ENCODE measurements at places on chromosomes 11 and 22.
A peak's percentile ranks its signal among the peaks of the same experiment; 100 is the strongest.

DNA sequence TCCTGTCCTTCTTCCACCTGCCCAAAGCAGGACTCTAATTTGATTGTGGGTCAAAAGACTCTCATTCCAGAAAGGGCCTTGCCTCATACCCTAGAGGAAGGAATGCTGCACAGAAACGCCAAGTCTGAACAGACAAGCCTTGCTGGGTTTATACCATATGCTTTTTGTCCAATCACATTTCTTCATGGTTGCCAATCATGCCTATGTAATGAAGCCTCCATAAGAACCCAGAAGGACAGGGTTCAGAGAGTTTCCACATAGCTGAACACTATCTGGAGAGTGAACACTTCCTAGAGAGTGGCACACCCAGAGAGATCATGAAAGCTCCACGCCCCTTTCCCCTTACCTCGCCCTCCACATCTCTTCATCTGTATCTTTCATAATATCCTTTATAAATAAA lies 4.8 kb upstream of the SAA2 start:
- DNase-seq = no peak

DNA sequence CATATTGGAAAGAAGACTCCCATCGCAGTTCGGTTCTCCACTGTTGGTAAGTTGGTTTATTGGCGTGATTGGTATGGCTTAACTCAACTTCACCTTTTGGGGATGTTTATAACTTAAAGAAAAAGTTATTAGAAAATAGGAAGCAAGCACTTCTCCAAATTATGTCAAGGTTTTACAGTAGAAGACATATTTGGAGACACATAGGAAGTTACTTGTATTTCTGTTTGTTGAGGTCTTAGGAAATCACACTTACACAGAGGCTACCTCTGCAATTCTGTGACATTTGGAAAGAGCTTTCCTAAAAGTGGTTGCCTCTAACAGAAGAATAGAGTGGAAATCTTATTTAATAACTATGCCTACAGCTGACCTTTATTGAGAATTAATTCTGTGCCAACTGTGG lies 12.3 kb downstream of the CAT start:
- DNase-seq = no peak

DNA sequence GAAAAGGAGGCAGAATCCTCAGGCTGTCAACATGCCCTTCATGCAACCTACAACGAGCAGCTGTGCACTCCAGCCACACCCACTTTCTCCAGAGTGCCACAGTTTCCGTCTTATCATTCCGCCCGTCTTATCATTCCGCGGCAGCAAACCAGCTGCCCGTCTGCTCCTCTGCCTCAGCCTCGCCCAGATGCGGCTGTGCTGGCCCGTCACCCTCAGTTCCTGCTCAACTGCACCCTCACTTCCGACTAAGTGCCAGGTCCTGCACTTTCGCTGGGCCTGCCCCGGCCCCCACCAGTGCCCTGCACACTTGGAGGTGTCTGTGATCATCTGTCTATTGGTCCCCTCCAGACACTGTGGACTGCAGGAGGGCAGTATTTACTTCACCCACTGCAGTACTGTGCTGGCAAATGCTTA lies 43.7 kb downstream of the MICAL3 start:
- peak; percentile 31 for DNase-seq

GRCh38 chr11:115364896-115365295 lies 139.3 kb downstream of the CADM1 start:
- no peak for DNase-seq

DNA sequence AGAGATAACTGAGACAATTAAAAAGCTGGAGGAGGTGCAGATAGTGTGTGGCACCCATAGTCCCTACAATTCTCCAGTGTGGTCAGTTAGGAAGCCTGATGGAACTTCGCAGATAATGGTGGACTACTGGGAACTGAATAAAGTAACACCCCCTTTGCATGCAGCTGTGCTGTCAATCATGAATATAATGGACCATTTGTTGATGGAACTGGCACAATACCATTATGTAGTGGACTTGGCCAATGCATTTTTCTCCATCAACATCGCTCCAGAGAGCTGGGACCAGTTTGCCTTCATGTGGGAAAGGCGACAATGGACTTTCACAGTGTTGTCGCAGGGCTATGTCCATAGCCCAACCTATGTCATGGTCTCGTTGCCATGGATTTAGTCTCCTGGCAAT lies 324.2 kb downstream of the TMEM135 start:
- DNase-seq = no peak

- peak; percentile 22 for DNase-seq
These were observed 57.5 kb downstream of the BTG4 start for GRCh38 chr11:111454561-111455192.

GRCh38 chr11:57815476-57815875 lies 53.9 kb downstream of the CTNND1 start:
- DNase-seq = no peak

- no peak for DNase-seq
These were observed 21.6 kb upstream of the FCHSD2 start for GRCh38 chr11:73163638-73164174.

GRCh38 chr11:26993965-26994457 lies at the start of gene FIBIN:
Gene FIBIN, plus strand, starts transcription at chr11:26994112. Its CDS starts 415 bp downstream, at chr11:26994527.
- DNase-seq = no peak

- DNase-seq = no peak
These were observed 2.9 kb upstream of the OR5T1 start for GRCh38 chr11:56271092-56271491.

DNA sequence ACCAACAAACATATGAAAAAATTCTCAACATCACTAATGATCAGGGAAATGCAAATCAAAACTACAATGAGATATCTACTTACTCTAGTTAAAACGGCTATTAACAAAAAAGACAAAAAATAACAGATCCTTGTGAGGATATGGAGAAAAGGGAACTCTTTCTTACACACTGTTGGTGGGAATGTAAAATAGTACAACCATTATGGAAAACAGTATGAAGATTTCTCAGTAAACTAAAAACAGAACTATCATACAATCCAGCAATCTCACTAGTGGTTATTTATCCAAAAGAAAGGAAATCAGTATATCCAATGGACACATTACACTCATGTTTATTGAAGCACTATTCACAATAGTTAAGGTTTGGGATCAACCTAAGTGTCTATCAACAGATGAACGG lies 3.9 kb downstream of the HBE1 start:
- DNase-seq = no peak

- DNase-seq = no peak
These were observed 2.9 kb downstream of the SLC16A8 start for GRCh38 chr22:38080850-38081635.

GRCh38 chr11:73087730-73088129 lies 54.4 kb downstream of the FCHSD2 start:
- no peak for DNase-seq

DNA sequence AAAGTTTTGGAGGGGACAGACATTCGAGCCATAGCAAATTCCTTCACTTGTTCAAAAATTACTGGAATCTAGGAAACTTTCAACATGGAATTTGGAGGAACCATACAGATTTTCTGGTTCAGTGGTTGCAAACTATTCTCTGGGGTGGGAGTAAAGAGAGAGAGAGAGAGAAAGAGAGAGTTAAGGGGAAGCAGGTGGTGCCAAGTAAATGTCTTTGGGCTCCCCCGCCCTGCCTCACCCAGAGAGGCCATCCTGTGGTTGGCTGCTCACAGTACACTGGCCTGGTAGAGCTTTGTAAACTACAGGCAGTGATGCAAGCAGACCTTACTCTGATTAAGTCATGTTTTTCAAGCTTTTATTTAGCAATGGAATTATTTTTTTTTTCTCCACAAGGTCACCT lies 82.6 kb downstream of the ADAMTS15 start:
- DNase-seq = no peak

DNA sequence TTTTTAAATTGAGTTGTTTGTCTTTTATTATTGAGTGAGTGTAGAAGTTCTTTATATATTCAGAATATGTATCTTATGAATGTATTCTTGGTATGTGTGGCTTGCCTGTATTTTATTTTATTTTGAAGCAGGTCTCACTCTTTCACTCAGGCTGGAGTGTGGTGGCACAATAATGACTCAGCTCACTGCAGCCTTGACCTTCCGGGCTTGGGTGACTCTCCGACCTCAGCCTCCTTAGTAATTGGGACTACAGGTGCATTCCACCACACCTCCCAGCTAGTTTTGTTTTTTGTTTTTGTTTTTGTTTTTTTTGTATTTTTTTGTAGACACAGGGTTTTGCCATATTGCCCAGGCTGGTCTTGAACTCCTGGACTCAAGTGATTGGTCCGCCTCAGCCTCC lies 24.5 kb upstream of the MPPED2 start:
- DNase-seq = no peak

- no peak for DNase-seq
These were observed 35.9 kb upstream of the POU2AF1 start for GRCh38 chr11:111414936-111415335.

- DNase-seq = no peak
These were observed 68.6 kb downstream of the PKNOX2 start for GRCh38 chr11:125233116-125233515.

- DNase-seq = no peak
These were observed 44.2 kb downstream of the FBXO7 start for GRCh38 chr22:32518848-32519247.

DNA sequence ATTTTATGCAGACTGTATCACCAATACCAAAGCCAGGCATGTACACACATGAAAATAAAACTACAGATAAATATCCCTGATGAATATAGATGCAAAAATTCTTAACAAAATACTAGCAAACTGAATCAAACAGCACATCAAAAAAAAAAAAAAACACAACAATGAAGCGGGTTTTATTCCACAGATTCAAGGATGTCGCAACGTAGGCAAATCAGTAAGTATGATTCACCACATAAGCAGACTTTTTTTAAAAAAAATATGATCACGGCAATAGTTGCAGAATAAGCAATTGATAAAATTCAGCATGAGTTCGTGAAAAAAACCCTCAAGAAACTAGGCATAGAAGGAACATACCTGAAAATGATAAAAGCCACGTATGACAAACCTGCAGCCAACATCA lies 21.3 kb downstream of the OR51F1 start:
- no peak for DNase-seq

DNA sequence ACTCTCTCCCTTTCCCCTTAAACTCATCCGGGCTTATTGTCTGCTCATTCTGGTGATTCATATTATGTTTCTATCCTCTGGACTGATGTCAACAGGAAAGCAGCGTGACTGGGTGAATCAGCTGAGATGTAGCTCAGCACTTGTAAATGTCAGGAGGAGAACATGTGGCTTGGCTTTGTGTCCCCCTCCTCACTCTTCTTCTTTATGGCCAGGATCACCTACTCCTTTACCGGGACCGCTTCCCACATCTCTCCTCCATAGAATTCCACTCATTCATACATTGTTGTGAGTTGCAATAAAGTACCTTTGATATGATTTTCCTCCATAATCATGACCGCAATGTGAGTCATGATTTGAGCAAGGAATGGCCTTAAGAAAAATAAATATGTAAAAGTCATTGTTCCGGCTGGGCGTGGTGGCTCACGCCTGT lies 15.8 kb upstream of the SYN3 start:
- no peak for DNase-seq

GRCh38 chr11:86773513-86774252 lies 26.7 kb upstream of the PRSS23 start:
- no peak for DNase-seq

DNA sequence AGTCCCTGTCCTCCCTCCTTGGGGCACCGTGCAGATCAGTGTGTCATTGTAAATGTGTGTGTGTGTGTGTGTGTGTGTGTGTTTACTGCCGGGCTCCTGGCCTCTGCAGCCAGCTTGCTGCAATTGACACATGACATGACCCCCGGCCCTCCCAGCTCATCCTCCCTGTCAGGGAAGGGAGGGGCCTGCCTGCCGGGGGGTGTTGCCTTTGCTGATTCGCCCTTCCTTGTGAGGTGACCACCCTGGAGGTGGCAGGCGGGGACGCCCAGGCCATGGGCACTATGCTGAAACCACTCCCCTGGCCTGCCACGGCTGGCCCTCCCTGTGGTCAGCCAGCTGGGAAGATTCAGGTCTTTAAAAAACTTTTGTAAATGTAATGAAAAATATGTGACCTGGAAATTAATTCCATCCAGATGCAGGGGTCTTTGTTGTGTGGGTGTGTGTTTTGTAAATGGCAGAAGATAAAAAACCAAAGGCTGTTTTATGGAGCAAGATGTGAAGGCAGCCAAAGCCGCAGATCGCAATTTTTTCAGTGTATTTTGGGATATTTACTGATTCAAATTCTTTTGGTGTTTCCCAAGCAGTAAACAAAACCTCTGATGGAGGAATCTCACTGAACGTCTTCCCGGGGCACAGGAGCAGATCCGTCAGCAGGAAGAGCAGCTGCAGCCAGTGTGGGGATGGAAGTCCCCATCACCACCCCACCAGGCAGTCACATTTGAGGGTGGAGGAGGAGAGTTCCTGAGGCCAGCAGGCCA lies 23.2 kb downstream of the SHISAL1 start:
- no peak for DNase-seq

- DNase-seq = peak; percentile 99
These were observed at the start of gene NUP98 for GRCh38 chr11:3797329-3798090. Gene NUP98, minus strand, starts transcription at chr11:3797554. Its CDS starts 15,437 bp downstream, at chr11:3782117.

DNA sequence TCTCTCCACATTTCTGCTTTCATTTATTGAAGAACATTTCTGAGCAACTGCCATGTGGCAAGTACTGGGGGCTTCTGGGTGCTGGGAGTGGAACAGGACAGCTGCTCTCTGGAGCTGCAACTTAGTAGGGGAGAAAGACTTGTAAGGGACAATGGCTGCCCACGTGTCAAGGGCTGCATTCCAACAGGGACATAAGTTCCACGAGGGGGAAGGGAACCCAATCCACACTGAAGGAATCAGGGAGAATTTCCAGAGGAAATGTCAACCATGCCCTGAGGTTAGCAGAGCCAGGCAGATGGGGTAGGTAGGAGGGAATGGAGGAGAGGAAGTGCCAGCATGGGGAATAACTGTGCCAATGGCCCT lies 1.7 kb downstream of the MAPK8IP2 start:
- no peak for DNase-seq

DNA sequence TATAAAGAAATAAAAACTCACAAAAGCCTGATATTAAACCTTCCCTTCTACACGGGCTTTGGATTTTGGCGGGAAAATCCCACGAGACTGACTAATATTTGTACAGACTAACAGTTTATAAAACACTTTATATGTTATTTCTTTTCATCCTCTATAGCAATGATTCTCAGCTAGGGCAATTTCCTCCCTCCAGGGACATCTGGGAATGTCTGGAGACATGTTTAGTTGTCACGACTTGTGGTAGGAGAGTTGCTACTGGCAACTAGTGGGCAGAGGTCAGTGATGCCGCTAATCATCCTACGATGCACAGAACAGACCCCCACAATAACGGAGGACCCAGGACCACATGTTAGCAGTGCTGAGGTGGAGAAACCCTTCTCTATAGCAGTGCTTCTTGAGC lies 304.8 kb upstream of the PITPNB start:
- no peak for DNase-seq

- DNase-seq = no peak
These were observed 31.8 kb downstream of the EIF3M start for GRCh38 chr11:32615422-32615821.

- DNase-seq = no peak
These were observed at the start of gene TMEM225 for GRCh38 chr11:123885570-123885969. Gene TMEM225, minus strand, starts transcription at chr11:123885670. Its CDS starts 245 bp downstream, at chr11:123885425.

GRCh38 chr11:71962428-71963038 lies 33.7 kb downstream of the RNF121 start:
- no peak for DNase-seq

- DNase-seq = no peak
These were observed 565.2 kb downstream of the BUD13 start for GRCh38 chr11:116207421-116208141.
